ENCODE measurements at places on chromosomes 3 and 15.

GRCh38 chr15:70701891-70702568 is 61.3 kb downstream of the UACA start:
- DNase-seq = peak; percentile 86

DNA sequence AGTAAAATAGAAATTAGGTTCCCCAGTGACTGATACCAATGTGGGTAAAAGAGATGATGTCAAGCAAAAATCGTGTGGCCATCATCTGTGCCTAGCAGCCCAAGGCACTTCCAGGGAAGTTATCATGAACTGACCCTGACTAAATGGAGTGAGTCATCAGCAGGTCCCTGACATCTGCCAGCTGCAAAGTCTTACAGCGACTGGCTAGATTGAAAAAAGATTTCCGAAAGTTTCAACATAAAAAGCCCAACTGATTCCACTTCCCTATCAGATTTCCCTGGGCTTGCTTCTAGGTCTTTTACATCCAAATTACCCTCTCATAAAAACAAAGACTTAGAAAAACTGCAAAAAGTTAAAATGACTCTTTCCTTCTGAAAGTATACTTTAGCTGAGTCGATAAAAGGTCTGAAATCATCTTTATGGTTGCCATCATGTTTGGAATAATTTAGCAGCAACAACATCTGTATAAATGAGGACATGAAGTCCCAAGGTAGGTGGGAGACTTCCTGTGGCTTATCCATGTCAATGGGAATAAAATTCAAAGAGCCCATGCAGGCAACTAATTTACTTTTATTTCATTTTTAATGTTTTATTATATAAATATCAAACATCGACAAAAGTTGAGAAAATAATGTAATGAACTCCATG is 342.8 kb downstream of the ERC2 start:
- no peak for DNase-seq

- no peak for DNase-seq
Observed at GRCh38 chr3:98779541-98780335, 16.6 kb downstream of the ST3GAL6 start.

- no peak for DNase-seq
Observed at GRCh38 chr15:81184188-81184587, 12.5 kb upstream of the IL16 start.

DNA sequence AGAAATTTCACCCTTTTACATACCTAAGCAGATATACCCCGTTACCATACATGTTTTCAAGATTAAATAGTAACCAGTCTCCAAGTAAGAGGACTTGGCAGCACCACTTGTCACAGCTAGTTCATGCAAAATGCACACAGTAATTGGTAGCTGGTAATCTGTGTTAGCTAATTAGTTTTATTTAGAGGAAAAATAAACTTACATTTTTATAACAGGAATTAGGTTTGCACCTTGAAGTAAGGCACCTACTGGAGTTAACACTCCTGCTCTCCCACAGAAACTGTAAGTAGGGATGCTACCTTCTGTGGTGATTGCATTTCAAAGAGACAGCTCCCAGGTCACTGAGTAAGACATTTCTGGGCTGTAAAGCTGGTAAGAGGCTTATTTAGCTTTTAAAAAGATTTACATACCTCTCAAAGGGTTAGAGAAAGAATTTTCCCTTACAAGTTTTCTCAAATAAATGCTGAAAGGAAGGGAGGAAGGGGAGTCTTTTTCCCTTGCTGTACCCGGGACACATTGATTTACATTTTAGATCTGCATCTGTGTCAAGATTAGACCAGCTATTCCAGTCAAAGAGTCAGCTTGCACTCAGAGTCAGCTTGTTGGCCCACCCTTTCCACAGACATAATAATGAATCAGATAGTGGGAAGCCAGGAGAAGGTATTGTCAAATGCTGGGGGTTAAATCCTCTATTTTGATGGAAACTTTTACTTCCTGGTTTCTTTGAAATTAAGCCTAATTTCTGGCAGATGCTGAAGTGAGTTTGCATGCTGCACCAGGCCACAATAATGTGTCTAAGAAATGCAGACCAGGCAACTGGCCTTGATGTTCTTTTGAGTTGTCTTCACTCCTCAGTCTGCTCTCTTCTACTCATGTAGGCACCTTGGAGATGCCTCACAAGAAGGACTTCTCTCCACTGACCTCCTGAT is 77.6 kb upstream of the CHD2 start:
- DNase-seq = no peak

DNA sequence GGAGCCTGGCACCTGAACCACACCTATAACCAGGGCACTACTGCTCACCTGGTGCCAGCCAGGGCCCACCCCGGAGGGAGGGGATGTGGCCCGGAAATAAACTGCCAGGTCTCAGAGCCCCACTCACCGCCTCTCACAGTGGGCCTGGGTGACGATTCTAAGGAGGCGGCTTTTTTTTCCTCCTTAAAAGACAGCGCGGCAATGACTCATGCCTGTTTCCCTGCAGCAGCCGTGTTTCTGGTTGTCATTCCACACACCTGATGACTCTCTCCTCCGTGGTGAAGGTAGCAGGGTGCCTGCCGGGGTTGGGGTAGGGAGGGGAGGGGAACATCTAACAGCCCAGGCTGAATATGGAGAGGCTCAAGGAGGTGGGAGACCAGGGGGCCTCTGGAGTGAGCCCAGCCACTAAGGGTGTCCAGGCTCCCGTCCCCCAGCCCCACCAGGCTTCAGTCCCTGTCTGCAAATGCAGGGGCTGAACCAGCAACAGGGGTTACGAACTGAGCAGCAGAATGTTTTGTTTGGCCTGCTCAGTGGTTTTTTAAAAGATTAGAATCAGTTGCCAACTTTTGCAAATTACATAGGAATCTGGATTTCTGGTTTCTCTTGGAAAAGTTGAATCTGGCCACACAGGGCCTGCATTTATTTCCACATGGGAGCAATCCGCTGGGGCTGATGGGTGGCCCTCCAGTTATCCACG is 127.3 kb upstream of the LINGO1 start:
- no peak for DNase-seq

DNA sequence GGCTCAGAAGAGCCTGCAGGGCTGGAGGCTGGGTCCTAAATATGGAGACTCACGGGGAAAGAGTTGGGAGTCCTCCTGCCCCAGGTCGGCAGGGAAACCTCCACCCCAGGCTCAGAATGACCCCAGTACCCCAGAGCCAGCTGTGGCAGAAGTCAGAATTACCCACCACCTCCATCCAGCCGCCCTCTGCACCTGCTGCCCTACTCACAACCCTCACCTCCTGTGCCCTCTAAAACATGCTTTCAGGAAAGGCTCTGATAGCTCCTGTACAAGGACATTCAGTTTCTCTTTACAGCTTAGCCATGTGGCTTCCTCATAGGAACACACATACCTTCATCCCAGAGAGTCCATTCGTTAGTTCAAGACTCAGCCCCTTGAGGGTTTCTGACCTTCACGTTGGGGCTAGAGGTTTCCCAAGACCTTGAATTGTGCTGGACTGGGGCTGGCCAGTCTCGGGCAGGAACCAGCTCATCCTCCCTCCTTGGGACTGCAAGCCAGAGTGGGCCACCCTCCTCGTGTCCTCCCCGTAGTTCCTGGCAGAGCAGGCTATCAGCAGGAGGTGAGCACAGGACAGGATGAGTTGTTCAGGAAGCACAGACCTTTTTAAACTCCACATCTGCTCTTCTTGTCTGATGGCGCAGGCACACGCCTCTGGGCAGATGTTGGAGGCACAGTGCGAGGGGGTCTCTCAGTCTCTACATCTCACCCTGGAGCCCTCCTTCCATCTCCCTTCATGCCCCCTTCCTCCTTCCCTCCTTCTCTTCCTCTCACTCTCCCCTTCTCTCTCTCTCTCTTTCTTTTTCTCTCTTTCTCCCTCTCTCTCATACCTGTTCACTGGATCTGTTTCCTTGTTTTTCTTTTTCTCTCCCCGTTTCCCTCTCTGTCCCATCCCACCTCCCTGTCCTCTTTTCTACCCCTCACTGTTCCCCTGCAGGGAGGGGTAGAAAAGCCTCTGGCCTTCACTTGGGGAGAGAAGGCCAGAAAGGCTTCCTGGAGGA is 55.9 kb upstream of the NR2C2 start:
- DNase-seq = no peak

- DNase-seq = no peak
Observed at GRCh38 chr3:45508483-45509037, 86.0 kb upstream of the LIMD1 start.

GRCh38 chr3:180278583-180279188 is 241.9 kb upstream of the PEX5L start:
- DNase-seq = no peak

Measured in retinal pigment epithelial cell (primary cell).